Fibroblast of skin of right quadriceps (primary cell): ENCODE measurements at places on chromosomes 2 and 18.

GRCh38 chr2:148130581-148130980 lies 109.7 kb downstream of the MBD5 start:
- peak; percentile 58 for DNase-seq

DNA sequence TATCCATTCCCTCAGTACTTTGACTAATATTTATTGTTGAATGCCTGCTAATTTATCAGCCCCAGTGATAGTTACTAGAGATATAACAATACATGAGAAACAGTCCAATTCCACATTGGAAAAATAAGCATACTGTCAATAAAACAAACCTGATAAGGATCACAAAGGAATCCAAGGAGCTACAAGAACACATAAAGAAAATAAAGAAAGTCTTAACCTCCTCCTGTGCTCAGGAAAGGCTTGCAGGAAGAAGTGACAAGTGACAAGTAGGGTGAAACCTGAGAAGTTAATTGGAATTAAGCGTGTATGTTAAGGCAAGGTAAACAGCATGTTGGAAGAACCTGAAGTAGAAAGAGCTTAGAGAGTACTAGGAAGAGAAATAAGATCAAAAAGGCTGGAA lies 20.3 kb upstream of the ASNSD1 start:
- no peak for DNase-seq

DNA sequence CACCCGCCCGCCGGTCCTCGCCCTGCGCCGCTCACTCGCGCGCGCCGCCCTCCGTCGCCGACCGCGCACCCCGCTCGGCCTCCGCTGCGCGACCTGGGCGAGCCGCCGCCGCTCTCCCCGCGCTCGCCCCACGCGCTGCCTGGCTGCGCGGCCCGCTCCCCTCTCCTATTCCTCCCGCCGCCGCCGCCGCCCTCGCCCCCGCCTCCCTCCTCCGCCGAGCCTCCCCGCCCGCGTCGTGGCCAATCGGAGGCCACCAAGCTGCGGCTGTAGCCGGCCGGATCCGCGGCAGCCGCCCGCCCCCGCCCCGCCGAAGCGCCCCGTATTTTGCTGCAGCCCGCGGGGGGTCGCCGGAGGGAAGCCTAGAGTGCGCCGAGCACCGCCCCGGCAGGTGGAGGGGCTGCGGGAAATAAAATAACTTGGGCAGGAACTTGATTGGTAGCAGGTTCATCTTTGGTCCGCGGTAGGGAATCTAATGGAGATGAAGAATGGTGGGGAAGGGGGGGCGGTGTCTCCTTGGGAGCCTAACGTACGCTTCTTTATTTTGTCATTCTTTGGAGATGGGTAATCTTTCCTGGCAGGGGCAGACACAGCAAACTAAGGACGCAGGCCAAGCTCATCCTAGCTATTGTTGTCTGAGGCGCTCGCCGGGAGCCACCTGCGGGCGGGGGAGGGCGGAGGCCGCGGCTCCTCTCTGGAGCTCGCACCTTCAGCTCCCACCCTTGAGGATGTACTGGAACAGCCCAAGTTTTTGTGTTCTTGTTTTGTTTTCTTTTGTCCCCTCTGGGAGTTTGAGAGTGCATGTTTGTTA lies 1.1 kb upstream of the CDH2 start:
- peak; percentile 67 for DNase-seq

GRCh38 chr2:7861910-7862702 lies 819.8 kb upstream of the ID2 start:
- no peak for DNase-seq

DNA sequence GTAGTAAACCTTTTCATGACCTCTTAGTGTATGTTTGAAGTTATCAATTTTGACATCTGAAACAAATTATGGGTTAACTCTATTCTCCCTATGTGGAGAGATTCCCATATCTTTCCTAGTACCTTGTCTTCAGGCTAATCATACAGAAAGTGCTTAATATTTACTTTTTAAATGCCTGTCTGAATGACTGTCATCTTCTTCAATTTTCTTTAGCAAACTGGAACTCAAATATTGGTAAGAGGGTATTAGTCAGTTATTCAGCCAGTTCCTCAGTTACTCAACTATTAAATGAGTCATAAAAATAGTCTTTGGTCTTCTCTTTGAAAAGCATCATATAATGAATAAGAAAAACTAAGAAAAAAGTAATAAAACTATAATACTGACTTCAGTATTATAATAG lies 1038.0 kb upstream of the PIK3C3 start:
- DNase-seq: peak; percentile 70
